ENCODE measurements at places on chromosomes 7 and 10.

DNA sequence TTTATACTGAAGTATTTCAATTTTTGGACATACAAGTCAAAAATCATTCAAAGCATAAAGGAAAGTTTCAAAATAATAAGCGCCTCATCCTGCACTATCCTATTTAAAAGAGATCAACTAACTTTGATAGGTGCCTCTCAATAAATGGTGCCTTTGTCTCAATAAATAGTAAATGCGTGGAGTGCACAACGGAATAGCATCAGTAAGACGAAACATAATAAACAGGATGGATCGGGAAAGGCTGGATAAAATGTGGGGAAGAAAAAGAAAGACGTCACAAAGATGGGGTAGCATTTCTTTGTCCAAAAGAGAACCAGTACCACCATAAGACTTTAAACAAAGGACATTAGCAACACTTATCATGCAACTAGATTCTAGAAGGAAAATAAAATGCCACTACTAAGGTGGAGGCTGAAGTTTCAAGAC lies 571 bp upstream of the PRKAR2B start:
- DNase-seq = no peak

- no peak for DNase-seq
Measured at GRCh38 chr10:72254813-72255568, 18.7 kb upstream of the DDIT4 start.

DNA sequence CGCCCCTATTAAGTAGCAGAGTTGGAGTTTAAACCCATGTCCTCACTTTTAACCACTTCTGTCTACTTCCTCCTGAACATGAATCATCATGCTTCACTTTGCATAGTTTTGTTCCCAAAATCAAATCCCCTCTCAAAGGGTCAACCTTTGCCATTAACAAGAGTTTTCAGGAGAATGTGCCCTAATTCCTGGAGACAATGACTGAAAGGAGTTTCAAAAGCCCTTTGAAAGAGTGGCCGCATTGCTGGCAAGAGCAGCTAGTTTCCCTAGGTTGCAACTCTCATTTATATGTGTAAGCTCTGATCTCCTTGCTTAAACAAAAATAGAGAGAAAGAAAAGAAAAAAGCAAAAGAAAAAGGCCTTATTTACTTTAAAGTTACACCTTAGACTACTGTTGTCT lies 9.2 kb downstream of the LGI1 start:
- DNase-seq = no peak

GRCh38 chr7:32074787-32075585 lies 4.8 kb upstream of the PDE1C start:
- no peak for DNase-seq

GRCh38 chr7:41915871-41916270 lies 213.0 kb upstream of the INHBA start:
- DNase-seq = no peak

DNA sequence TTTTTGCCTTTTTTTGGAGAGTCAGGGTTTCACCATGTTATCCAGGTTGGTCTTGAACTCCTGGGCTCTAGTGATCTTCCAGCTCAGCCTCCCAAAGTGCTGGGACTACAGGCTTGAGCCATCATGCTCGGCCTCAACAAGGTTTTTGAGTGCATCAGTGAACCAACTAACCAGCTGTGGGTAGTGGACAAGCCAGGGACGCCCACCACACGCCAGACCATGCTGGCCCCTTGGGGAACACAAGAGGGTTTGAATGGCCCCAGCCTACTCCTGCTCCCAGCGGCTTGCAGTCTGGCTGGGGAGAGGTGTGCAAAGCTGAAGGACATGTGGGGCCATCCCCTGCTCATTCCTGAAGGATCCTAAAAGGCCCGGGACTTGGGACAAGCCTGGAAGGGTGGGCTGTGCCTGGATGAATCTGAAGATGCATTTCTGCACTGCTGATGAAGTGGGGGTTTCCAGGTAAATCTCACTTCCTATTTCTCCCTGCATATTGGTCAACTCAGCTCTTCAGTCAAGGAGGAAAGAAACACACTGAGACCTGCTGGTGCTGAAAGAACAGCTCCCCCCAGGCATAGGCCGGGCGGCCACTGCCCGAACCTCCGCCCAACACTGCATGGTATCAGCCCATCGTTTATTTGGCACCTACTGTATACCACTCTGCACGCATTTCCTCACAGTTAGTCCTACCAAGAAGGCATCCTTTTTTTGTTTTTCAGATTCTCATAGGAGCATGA lies 6.9 kb downstream of the MMD2 start:
- DNase-seq = no peak

DNA sequence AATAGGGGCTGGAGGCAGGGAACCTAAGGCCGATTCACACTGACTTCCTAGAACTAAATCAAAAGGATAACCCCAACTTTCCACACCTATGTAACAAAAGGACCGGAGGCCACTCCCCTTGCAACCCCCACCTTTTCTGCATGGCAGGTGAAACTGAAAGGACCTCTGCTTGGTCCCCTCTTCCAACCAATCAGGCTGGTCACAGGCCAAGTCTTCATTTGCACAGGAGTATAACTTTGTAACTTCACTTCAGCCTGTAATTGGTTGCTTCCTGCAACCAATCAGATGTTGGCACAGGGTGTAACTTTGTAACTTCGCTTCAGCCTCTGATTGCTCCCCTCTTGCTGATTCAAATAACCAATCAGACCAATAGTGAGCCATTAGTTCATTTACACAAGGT lies 190.0 kb downstream of the FAM107B start:
- no peak for DNase-seq

- no peak for DNase-seq
Measured at GRCh38 chr7:30396389-30396788, 82.2 kb downstream of the NOD1 start.

GRCh38 chr7:45447296-45447695 lies 126.9 kb upstream of the ADCY1 start:
- no peak for DNase-seq

- DNase-seq = no peak
Measured at GRCh38 chr10:86678999-86679792, 10.9 kb downstream of the LDB3 start.

DNA sequence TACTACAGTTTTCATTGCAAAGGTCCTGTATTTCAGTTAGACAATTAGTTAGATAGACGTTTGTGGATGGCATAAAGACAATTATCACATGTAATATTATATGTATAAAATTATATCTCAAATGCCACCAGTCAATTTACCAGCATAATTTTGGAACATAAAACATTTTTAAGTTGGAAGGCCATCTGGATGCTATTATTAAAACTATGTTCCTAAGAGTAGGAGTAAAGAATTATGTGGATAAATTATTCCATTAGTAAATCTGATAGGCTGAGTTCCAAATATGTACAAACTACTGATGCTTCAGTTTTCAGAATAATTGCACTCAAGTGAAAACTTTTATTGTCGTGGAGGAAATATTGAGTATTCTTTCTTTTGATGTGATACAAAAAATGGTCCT lies 790.3 kb downstream of the GRM8 start:
- no peak for DNase-seq

- DNase-seq = no peak
Measured at GRCh38 chr7:25863005-25863728, 288.8 kb upstream of the NFE2L3 start.

DNA sequence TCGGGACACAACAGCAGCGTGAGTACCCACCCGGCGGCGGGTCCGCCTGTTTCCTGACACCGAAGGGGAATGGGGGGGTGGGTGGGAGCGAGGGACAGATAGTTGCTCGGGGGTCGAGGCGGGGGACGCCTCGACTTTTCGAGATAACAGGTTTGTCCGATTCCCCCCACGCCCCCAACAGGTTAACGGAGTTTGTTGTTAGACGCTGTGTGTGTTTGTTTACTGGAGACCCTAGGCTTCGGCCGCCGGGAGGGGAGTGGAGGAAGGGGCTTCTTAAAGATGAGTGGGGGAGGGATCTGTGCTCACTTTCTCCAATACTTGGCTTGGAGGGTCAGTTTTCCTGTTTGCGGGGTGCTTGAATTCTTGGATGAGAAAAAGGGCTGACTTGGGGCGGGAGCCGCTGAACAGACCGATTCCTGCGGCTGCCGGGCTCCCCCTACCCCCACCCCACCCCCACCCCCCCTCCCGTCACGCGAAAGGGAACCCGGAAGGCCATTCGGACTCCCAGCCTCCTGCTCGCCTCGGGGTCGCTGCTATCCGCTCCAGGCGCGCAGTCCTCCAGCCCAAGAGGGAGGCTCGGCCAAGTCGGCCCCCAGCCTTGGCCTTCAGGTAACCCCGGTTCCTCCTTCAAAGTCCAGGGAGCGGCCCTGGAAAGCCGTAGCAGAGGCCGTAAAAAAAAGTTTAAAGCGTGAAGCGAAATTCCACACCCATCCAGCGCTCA lies 1.0 kb downstream of the SORCS3 start:
- DNase-seq = no peak

GRCh38 chr10:73379064-73379748 lies 20.5 kb upstream of the CFAP70 start:
- DNase-seq = no peak

DNA sequence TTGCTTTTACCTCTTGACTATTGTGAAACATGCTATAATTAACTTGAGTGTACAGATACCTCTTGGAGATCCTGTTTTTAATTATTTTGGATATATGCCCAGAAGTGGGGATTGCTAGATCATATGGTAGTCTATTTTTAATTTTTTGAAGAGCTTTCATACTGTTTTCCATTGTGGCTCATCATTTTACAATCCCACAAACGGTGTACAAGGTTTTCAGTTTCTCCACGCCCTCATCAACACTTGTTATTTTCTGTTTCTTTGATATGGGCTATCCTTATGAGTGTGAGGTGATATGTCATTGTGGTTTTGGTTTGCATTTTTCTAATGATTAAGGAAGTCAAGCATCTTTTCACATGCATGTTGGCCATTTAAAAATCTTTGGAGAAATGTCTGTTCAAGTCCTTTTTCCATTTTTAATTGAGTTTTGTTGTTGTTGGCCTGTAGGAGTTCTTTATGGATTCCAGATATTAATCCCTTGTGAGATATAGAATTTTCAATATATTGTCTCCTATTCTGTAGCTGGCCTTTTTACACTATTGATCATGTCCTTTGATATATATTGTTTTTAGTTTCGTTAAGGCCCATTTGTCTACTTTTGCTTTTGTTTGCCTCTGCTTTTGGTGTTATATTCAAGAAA lies 7.5 kb downstream of the AGK start:
- no peak for DNase-seq

DNA sequence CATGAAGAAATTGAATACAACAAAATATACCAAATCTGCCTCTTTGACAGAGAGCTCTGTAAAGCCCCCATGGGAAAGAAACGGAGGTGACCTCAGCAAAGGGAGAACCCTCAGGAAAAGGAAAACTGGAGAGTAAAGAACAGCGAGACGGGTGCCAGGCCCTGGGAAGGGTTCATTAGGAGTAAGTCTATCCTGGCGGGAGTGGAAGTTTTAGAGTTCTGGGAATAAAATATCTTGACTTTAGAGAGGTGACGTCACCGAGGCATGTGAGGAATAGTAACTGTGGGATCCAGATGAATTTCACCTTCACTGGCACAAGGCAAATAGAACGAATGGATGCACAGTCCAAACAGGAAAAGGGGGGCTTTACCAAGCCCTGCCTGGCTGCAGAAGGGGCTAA lies 362.8 kb upstream of the IGFBP3 start:
- DNase-seq = no peak

DNA sequence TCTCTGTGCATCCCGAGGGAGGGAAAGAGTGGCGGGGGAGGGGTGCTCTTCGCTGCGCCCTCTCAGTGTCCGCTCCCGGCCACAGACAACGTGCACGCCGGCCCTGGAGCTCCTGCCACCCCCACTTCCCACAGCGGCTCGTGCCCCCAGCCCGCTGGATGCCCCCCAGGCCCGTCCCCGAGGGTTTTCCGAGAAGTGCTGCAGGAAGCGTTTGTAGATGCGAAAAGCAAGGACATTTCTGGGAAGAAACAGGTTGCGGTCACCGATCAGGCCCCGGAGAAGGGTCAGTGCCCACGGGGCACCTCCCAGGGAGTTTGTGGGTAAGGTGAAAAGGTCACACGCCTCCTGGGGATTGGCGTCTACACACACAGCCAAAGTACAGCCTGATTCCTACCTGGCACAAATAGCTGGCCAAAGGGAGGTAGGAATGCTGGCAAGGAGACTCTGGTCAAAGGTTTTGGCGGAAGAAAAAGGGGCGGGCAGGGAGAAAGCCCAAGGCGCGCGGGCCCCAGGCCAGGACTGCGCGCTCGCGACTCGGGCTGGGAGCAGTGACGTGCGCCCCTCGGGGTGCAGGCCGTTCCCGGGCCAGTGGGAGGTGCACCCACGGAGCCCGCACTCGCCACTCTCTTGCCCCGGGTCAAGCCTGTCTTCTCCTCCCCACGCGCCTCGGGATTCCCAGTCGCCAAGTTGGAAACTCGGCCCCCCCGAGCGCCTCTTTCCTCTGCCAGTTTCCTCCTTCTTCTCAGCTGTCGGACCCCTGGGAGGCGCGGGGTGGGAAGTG lies 1.5 kb upstream of the NRP1 start:
- DNase-seq = no peak

GRCh38 chr7:144622745-144623144 lies 213.1 kb downstream of the TPK1 start:
- no peak for DNase-seq

- DNase-seq = no peak
Measured at GRCh38 chr10:98236862-98237261, 31.1 kb downstream of the LOXL4 start.

DNA sequence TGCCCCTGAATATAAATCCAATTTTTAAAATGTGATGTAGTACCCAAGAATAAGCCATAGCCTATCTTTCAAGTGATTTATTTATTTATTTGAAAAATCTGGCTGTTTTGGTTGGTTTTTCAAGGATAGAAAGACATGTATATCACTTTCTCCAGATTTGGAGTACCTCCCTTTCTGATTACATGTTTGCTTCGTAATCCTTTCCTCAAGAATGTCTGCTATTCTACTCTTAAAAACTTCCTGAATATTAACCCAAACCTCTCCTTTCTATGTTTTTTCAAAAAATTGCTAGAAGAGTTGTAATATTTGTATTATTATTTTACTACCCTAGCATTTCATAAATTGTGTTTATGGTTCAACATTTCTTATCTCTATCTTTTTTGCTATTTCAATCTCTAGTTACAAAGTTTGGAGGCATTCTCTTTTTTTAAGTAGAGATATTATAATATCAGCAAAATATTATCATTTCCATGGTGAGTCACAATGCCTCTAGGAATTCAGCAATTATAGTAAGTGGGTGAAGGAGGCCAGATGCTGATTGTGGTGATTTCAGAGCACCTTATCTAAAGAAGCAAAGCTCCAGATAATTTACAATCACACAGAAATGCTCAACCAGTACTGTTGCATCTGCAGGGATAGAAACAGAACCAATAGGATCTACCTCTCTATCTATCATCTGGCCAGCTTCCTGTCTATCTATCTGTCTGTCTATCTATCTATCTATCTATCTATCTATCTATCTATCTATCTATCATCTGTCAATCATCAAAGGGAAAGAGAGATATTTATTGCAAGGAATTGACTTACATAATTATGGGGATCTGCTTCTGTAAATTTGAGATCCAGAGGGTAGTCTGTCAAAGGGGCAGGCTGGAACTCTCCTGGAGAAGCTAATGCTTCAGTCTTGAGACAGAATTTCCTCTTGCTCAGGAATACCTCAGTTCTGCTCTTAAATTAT lies 412.5 kb upstream of the SEMA3C start:
- DNase-seq = no peak
